ENCODE measurements at places on chromosomes 7 and 10.

DNA sequence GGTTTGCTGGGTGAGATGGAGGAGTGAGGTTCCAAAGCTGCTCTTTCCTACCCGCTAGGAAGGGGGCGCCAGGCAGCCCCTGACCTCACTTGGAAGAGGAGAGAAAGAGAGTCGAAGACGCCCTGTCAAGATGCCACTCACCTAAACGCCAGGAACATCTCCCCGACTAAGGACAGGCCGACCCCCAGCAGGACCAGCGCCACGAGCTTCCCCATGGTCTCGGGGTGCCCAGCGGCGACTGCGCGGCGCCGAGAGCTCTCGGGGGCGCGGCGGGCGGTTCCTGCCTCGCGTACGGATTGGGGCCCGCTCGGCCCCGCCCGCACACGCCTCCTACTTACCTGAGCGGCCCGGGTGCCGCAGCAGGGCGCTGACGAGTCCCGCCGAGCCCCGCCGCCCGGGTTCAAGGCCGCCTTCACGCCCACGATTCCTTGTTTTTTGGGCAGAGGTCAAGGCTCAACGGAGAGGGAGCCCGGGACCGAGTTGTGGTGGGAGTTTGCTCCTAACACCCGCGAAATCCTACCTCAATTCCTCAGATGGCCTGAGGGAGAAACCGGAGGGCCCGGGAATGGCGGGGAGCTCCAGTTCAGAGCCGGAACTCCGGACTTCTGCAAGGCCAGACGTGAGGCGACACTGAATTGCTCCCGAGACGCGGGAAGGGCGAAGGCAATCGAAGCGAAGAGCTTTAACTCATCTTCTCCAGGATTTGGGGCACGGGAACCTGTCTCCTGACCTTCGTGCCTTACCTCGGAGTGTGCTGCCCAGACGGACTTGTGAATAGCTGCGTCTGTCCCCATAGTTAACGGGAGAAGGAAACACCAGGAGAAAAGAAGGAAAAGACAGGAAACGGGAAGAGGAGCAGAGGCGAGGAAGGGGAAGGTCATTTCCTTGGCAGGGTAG, at the start of gene PON3:
TSS of gene PON3 (minus strand) at position 240 of the 897 bp plus-strand sequence. CDS start at position 215, 25 bp downstream.
- DNase-seq, result no peak

DNA sequence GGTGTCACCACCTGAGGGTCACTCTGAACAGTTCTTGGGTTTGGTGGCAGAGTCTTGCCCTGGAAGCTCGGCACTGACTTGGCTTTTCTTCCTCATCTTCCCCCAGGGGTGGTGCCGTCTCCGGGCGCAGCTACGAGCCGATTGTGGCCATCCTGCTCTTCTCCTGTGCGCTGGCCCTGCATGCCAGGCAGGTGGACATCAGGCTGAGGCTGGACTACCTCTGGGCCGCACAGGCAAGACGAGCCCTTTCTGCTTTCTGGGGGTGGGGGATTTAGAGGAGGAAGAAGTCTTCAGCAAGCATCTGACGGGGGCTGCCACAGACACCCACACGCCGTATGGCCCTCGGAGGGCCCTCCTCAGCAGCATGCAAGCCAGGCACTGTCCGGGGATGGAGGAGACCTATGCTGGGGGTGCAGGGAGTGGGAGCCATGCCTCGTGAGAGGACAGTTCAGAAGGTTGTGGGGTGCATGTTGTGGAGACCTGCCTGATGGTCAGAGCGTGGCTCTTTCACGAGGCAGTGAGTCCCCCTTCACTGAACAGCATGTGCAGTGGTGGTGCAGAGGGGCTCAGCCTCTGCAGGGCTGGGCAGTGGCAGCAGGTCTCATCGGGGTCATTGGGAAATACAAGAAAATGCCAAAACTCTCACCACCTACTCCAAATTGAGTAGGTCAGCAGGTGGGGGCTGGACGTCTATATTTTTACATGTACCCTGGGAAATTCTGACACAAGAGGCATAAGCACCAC, 112.4 kb downstream of the ADCY1 start:
- DNase-seq, result no peak

DNA sequence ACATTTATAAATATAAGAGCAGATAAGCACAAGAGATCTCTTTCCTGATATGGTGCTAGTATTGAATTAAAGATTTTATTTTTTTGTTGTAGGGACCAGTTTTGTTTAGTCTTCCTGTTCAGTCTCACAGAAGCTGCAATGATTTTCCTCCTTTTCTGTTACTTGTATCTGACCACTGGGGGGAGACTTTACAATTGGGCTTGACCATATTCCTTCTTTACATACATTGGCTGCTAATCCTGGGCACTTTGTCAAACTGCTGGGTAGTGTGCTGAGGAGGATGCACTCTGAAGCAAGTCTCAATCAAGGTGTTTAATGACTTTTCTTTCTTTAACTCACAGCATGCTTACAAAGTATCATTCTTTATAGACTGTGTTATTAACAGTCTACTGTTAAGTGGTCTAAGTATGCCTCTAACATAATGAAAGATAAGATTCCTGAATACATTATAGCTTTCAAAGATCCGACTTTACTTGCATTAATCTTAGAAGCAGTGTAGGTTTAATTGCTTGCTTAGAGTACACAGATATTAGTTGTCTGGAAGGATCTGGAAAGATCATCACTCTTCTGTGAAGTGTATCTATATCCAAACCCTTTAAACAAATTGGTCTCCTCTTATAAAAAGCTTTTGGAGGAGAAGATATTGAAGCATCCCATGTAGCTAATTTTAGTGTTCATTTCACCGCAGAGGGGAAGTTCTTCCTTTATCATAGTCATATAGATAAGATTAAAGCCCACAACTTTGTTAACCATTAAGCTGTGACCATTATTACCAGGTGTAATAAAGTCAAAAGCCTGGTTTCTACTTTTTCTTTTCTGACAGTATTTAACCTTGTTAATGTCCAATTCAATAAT, 3.1 kb downstream of the PALS2 start:
- peak; percentile 80 for DNase-seq

DNA sequence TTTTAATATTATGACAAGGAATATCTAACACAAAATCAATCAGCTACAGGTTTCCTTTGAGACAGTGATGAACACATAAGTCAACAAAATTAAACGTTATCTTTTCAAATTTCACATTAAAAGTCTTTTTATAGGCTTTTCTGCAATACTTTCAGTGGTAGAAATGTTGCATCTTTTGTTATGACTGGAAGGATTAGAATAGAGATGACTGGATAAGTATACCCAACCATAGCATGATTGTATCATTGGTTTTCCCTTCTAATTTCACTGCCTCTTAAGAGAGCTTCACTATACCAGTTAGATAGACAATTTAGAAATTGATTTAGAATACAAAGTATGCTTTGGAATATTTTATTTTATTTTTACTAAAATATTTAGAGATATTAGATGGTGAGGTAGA, 273.9 kb downstream of the PHF14 start:
- DNase-seq, result no peak

DNA sequence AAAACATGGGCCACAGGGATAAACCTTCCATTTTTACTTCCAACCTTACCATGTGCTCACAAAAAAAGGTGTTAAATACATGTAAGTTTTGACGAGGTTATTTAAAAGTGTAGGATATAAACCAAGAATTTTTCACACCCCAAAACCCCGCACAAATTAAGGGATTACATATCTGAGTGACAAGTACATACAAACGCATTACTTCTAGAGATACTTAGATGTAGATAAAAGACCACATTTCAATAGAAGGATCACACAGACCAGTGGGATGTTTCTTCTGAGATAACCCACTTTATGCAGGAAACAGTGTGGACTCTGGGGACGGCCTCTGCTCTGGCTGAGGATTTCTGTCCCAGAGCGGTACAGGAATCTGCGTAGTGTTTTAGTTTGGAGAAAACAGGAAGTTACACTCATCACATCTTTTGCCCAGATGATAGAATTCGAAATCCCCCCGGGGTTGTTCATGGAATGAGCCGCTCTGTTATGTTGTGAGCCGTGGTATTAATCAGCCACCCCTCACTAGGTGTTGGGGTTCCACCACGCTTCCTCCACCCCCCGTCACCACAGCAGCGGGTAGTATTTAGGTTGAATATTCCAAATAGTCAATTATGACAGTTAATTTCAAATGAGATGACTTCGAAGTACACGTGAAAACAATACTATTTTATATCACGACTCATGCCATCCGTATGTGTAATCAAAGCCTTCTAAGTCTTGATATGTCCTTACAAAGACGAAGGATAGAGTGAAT, 1.3 kb upstream of the CUL1 start:
- peak; percentile 73 for DNase-seq

DNA sequence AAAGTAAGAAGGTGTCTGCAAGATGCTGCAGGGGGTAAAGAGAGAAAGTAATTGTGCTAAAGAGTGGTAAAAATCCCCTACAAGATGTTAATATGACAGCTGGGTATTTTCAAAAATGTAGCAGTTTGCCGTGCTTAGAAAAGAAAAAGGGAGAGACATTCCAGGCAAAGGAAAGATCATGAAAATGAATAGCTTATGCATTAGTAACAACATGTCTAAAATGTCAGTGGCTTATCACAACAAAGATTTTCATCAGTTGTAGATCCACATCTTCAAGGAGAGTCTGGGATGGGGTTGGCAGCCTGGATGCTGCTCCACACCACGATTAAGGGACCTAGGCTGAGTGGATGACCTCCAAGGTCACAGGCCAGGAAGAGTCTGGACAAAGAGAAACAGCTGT, 920.9 kb downstream of the GRID1 start:
- DNase-seq, result no peak

DNA sequence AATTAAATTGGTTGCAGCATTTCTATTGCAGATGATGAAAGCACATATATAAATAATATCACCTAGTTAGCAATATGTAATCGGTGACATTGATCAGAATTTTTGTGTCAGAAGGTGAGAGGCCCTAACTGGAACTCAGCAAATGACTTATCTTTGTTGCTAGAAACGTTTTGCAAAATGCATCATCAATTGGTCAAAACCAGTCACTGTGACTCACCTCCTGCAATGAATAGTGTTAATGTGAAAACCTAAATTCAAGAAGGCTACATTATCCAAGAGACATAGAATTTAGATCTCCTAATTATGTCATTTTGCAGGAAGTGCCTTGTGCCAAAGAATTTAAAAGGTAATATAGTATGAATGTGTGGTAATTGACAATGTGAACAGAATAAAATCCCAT, 9.8 kb upstream of the PNLIPRP3 start:
- DNase-seq, result no peak

DNA sequence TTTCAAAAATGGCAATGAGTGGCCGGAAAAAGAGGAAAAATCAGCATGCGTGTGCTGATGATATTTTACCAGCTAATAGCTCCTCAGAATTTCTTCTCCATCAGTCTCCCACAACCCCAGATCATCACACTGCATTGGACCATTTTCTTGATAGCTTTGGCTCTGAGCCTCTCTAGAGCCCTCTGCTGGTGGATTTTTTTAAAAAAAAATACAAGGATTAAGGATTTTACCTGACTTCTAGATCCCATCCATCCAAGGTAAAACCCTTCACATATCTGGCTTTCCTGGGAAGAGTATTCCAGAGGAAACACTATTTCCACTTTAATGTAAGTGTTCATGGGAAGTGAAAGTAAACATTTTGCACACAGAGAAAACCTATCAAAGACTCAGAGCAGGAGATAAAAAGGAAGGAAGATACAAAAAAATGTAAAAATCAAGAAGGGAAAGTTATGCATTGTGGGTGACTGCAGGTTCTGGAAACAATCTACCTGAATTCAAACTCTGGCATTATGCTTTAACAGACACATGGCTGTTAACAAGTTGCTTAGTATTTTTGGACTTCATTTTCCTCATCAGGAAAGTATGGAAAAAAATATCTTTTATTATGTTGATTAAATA, 380.9 kb downstream of the LRRTM3 start:
- DNase-seq, result no peak

DNA sequence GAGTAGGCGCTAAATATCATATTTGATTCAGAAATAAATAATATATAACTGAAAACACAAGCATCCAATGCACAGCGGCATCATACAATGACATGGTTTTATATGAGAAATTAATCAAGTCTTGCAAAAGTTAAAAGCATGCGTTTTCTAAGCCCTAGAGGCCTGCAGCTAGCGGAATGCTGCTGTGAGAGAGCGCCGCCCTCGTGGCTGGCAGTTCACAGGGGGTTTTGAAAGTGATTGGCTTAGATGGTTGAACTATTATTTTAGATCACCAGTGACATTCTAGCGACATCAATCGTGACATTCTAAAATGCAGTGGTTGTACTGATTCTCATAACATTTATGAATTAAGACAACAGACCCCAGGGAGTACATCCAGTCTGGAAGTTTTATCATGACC, 235.2 kb upstream of the MGMT start:
- DNase-seq, result no peak

DNA sequence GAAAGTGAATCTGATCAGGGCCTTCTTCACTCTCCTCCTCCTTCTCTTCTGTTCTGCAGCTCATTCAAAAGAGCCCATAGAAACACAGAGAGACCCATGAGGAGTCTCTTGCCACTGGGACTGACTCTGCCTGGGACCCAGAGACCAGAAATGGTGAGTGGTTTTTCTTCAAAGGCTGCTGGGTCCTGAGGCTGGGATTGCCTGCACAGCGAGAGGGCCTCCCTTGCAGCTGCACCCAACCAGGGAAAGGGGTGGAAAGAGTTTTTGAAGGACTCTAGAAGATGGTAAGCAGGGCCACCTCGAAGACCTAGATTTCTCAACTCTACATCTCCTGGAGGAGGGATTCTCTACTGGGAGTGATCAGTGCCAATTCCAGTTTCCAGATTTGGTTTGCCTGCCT, 15.5 kb upstream of the HOXA13 start:
- DNase-seq, result no peak

DNA sequence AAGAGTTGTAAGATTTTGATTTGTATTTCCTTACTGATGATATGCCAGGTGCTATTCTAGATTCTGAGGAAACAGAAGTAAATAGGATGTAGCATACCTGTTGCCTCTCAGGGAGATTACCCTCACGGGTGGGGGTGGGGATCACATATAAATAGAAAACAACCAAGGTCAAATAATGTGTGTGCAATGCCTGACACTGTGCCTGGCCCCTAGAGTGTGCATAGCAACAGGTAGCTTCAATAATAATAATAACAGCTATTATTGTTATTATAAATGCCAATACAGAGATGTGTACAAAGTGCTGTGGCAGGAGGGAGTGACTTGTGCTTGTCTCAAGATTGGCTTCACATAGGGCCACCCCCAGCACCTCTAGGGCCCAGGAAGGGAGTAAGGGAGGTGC, 24.0 kb downstream of the CNNM1 start:
- DNase-seq, result no peak

GRCh38 chr10:35451151-35452016, 115.1 kb downstream of the CCNY start:
- DNase-seq, result no peak

Data from AG10803 (cell line).